ENCODE measurements at places on chromosomes 5 and 9.

DNA sequence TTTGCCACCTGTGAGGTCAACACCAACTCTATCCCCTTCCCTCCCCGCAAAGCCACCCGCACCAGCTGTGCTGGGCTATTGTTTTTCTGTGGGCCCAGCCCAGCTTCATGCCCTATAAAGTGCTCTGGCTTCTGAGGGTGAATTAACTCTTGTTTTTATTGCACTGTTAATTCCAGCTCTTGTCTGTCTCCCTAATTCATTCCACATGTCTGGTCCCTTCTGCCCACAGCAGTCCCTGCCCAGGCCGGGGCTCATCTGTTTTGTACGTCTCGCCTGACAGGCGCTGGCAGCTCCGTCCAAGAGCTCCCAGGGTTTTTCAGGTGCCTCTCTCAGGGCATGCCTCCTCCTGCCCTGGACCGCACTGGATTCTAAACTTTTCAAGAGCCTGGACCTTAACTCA, 118.9 kb downstream of the PDZD2 start:
- no peak for DNase-seq

DNA sequence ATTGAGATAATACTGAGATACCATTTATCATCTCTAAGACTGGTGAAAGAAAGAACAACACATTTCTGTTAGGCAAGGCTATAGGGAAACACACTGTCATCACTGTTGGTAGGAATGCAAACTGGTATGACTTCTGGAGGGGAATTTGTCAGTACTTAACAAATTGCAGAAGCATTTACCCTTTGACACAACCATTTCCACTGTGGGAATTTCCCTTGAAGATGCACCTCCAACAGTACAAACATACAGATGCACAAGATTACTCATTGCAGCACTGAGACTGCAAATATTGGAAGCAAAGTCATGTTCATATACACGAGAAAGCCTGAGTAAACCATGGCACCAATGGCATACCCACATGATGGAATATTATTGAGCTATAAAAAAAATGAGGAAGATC, 17.6 kb downstream of the GM2A start:
- DNase-seq, result peak; percentile 8

GRCh38 chr5:73853091-73853490, 227.1 kb downstream of the ARHGEF28 start:
- DNase-seq, result no peak

DNA sequence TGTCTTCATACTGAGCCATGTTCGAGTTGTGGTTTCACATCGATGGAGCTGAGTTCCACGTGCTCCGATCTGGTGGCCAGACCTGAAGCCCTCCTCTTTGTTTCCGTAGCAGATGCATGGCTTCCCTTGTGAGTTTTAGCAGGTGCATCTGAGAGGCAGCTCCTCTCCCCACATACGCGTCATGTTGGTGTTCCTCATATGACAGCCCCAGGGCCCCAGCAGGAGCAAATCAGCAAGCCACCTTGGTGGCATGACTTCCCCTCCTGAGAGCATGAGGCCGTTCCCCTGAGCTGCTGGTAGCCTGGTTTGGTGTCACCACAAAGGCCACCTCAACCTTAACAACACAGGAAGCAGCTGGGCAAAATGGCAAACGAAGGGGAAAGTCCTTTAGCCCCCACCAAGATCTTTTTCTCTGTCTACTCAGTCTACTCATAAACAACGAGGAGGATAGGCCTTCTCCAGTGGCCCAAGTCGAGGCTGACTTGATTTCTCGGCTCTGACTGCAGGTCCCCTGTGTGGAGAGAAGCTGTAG, 5.9 kb downstream of the CYFIP2 start:
- DNase-seq, result peak; percentile 73
